ENCODE measurements at places on chromosomes 1 and 21.

DNA sequence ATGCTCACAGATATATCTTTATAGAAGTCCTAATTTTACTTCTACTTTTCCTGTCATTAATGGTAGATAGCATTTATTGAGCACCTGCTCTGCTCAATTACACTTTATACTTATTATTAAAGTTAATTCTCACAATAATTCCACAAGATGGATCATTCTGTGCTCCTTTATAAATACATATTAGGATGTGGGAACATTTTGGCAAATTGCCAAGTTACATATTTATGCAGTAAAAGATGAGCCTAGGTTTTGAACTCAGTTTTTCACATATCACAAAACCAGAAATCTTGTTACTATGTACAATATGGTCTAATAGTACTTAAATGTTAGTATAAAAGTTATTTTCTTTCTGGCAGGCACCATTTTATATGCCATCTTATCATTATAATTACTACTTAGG is 895.0 kb upstream of the B3GALT2 start:
- no peak for DNase-seq

DNA sequence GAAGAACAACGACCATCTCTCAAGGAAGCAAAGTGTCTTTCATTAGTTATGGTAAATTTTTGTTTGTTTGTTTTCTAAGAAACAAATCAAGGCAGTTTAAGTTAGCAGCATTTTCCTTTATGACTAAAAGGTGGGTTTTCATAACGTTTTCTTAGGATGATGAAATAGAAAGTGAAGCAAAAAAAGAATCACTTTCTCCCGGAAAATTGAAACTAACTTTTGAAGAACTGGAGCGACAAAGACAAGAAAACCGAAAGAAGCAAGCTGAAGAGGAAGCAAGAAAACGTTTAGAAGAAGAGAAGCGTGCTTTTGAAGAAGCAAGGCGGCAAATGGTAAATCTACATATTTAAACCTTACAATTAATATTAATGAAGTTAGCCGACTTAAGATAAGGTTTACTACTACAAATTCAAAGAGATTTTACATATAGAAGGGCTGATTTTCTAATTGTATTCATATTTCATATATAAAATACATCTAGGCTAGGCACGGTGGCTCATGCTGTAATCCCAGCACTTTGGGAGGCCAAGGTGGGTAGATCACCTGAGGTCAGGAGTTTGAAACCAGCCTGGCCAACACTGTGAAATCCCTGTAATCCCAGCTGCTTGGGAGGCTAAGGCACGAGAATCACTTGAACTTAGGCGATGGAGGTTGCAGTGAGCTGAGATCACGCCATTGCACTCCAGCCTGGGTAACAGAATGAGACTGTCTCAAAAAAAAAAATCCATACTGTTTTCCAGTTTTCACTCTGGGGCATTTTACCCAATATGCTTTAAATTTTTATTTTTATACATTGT is 38.3 kb downstream of the NEXN start:
- no peak for DNase-seq

DNA sequence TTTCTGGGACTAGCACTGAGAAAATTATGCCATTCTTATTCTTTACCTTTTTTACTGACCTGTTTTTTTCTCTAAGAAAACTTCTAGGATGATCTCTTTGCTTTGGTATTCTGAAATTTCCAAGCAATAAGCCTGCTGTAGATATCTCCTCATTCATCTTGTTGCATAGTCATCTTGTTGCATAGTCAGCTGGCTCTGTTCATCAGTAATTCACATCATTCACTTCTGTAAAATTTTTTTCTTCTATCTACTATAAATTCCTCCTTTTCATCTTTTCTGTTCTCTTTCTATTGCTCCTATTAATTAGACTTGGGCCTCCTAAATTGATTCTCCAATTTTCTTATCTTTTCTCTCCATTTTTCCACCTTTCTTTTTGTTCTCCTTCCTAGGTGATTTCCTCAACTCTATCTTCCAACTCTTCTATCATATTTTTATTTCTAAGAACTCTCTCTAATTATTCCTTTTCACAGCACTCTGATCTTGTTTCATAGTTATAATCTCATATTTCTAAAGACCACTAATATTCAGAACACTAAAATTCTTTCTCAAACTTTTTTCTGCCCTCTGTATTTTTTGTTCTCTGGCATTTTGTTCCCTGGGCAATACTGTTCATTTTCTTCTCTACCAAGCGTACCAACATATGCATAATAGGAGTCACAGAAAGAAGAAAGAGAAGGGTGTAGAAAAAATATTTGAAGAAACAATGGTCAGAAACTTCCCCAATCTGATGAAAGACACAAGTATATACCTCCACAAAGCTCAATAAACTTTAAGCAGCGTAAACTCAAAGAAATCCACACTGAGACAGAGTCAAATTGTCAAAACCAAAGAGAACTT is 17.7 kb downstream of the TUT4 start:
- no peak for DNase-seq

DNA sequence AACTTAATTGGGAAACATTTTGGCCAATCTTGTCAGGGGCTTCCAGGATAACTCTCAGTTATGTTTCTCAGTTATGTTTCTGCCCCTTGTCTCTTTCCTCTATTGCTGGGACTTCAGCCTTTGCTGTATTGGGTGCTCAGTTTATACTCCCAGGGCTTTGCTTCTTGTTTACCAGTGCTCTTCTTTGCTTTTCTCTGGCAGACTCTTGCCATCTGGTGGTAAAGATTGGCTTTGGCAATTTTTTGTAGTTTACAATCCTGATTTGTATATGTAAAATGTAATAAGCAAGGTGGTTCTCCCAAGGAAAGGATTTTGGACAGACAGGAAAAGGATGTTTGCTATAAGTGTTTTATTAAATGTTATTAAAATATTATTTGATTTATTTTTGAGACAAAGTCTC is 37.9 kb downstream of the FABP3 start:
- DNase-seq = peak; percentile 29

DNA sequence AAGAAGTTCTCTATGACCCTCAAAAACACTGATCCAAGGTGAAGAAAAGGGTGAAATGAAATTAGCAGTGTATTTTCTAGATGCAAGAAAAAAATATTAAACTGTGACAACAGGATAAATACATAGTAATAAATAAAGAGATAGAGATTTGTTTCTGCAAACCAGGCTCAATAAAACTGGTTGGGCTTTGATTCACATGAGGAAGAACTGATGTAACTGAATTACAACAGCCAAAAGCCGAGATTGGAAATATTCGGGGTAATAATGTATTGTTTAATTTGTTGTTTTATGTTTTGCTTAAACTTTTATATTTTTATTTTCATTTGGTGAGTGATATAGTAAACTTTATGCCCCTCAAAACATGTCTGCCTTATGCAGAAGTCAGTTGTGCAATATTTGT is 285.0 kb downstream of the BRINP3 start:
- DNase-seq = no peak

Data from NCI-H2171 (cell line).